ENCODE measurements at places on chromosomes 5 and 9.

DNA sequence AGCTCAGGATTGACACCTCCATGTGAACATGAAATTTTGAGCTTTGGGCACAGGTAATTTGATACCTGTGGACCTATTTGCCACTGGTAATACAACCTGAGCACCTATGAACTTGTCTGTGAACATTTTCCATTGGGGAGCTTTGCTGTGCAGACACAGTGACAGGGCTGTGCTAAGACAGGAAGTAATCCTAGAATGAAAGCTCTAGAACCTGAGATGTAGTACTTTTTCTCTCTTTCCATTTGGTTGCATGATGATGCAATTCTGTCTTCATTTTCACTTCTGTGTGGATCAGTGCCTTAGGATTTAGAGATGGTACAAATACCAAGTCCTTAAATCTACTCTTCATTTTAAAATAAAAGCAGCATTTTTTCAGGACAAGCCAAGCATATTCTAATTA lies 216.9 kb downstream of the NR3C1 start:
- H3K4me3 ChIP-seq: no peak overlapping the region
- DNase-seq: no peak
- no peaks in the 10 kb centered on the region for H3K27me3 ChIP-seq
- H3K36me3 ChIP-seq: peaks cover 31% of the 10 kb centered on the region
- H3K27ac ChIP-seq: no peak overlapping the region

GRCh38 chr5:157263496-157264090 lies 2.3 kb upstream of the CYFIP2 start:
- peak overlapping the region; percentile 97 for H3K27ac ChIP-seq
- no peaks in the 10 kb centered on the region for H3K27me3 ChIP-seq
- no peak for DNase-seq
- H3K4me3 ChIP-seq: peak overlapping the region; percentile 93
- H3K4me1 ChIP-seq: peaks cover 75% of the 10 kb centered on the region

GRCh38 chr9:95573463-95573862 lies 56.7 kb upstream of the PTCH1 start:
- H3K36me3 ChIP-seq: no peaks in the 10 kb centered on the region
- H3K4me1 ChIP-seq: peaks cover 28% of the 10 kb centered on the region
- H3K27ac ChIP-seq: no peak overlapping the region
- H3K27me3 ChIP-seq: peaks cover 22% of the 10 kb centered on the region
- no peak overlapping the region for H3K4me3 ChIP-seq

DNA sequence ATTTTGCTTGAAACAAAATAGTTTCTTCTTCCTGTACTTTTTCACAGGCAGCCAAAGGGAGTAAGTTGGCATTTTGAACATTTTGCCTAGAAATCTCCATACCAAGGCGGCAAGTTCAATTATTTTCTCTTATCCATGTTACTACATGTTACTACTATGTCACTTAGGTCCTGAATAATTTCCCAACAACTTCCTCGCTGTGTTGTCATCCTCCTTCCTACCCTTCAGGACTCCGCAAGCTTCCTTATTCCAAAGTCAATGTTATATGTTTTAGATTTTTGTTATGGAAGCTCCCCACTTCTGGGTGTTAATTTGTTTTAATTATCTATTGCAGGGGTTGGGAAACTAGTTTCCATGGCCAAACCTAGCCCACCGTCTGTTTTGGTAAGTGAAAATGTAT lies 9.9 kb upstream of the B4GALT1 start:
- peaks cover 2% of the 10 kb centered on the region for H3K4me1 ChIP-seq
- H3K36me3 ChIP-seq: no peaks in the 10 kb centered on the region
- H3K4me3 ChIP-seq: no peak overlapping the region

GRCh38 chr5:60334281-60334713 lies 365.7 kb downstream of the DEPDC1B start:
- H3K36me3 ChIP-seq: no peaks in the 10 kb centered on the region
- no peak for DNase-seq
- H3K4me1 ChIP-seq: no peaks in the 10 kb centered on the region

GRCh38 chr9:109124121-109124520 lies 4.4 kb upstream of the TMEM245 start:
- H3K27me3 ChIP-seq: no peaks in the 10 kb centered on the region
- no peak overlapping the region for H3K27ac ChIP-seq
- no peak overlapping the region for H3K4me3 ChIP-seq

- H3K4me3 ChIP-seq: no peak overlapping the region
- no peak overlapping the region for H3K27ac ChIP-seq
- H3K4me1 ChIP-seq: peaks cover 2% of the 10 kb centered on the region
- H3K27me3 ChIP-seq: no peaks in the 10 kb centered on the region
These were observed 167.8 kb downstream of the COL23A1 start for GRCh38 chr5:178422400-178422775.

DNA sequence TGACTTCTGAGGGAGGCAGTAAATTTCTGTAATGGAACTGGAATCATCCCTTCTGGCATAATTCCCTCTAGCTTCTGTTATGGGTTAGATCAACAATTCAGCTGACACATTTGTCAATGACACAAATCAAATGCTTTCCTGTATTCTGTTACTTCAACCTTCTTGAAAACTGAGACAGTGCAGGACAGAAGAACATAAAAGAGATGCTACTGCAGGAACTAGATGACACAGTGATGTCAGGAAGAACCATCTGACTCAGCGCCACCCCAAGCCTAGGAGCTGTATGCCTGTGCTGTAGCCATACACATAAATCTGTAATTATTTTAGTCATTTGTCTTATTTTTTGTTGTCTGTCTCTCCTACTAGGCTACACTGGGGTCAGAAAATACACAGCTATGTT lies 18.2 kb upstream of the CEP120 start:
- DNase-seq: no peak
- peaks cover 6% of the 10 kb centered on the region for H3K27me3 ChIP-seq
- H3K27ac ChIP-seq: no peak overlapping the region
- no peaks in the 10 kb centered on the region for H3K36me3 ChIP-seq
- H3K4me1 ChIP-seq: no peaks in the 10 kb centered on the region
- H3K4me3 ChIP-seq: no peak overlapping the region

DNA sequence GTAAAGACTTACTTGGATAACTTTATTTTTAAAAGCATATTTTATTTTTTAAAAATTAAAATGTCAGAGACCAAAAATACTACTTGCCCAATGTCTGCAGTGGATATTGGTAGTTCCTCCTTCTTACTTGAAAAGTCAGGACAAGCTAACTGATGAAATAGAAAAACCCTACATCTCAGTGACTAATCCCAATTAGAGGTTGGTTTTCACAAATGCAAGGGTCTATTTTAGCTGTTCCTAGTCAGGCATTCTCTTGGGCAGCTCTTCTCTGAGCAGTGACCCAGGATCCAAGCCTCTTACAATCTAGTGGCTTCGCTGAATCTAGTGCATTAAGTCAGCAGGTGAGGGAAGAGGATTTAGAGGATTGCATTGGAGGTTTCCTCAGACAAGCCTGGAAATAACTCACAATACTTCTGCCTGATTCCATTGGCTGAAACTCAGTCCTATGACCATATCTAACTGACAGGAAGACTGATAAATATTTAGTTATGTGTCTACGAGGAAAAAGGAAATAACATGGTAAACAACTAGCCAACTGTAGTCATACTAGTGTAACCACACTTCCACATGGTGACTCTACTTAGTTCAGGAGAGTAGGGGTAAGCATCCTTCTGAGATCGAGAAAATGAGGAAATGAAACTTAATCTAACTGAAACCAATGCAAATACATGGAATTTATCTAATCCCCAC lies 34.2 kb upstream of the MIER3 start:
- H3K4me1 ChIP-seq: no peaks in the 10 kb centered on the region
- H3K27ac ChIP-seq: no peak overlapping the region
- H3K36me3 ChIP-seq: no peaks in the 10 kb centered on the region
- no peak overlapping the region for H3K4me3 ChIP-seq

GRCh38 chr9:95458666-95459065 lies 58.1 kb downstream of the PTCH1 start:
- H3K27ac ChIP-seq: no peak overlapping the region
- peaks cover 17% of the 10 kb centered on the region for H3K4me1 ChIP-seq
- no peak for DNase-seq
- no peaks in the 10 kb centered on the region for H3K27me3 ChIP-seq
- no peak overlapping the region for H3K4me3 ChIP-seq
- peaks cover 86% of the 10 kb centered on the region for H3K36me3 ChIP-seq

DNA sequence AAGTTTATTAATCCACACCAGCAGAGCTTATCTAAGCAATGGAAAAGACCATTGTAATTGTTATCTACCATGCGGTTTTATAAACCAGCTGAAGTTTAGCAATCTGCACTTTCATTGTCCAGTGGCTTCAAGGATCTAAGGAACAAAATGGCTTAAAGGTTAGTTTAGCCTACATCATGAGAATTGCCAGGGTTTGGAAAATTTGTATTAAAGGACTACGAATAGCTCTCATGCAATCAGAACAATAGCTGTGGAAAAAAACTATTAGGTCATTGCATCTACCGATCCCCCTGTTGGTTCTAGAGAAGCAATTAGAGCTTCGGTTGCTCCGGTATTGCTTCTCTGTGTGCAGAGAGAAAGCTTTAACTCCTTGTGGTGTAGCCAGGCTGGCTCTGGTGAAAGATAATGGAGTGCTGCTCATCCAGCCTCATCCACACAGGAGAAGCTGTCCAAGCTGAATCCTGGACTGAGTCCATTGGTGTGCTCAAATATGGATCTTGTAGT lies 86.3 kb upstream of the SLC12A2 start:
- peaks cover 26% of the 10 kb centered on the region for H3K36me3 ChIP-seq
- no peak overlapping the region for H3K4me3 ChIP-seq
- peaks cover 6% of the 10 kb centered on the region for H3K4me1 ChIP-seq
- no peaks in the 10 kb centered on the region for H3K27me3 ChIP-seq

DNA sequence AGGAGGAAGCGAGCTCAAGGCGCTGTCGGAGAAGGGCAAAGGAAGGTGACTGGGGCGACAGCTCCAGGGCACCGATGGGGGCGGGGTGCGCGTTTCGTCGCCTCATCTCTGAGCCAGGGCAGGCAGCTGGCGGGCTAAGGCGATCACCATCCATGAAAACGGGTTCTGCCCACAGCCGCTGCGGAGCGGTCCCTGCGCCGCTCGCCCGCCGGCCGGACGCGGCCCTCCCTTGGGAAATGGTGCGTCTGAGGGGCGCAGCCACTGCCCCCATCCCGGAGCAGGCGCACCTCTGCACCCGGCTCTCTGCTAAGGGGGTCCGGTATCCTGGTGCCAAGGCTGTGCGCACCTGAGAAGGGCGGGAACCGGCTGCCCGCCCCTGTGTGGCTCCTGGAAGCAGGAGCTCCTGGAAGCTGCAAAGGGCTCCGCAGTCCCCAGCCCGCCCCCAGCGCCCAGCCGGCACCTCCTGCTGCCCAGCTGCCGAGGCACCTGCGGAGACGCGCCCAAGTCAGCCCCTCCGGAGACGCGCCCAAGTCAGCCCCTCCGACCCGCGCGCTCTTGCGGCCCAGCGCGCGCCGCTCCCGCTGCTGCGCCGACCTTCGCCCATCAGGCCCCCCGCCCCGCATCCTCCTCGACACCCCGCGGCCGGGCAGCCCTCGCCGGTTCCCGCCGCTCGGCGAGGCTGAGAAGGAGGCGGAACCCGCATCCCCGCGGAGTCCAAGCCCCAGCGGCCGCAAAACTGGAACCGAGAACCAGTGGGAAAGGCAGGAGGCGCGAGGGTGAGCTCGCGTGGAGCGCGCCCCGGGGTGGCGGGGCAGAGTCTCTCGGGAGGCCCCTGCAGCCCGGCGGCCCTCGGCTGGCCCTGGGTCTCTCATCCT lies 757 bp downstream of the ANKRD34B start:
- peak overlapping the region; percentile 27 for H3K4me3 ChIP-seq
- no peak overlapping the region for H3K27ac ChIP-seq

- no peak overlapping the region for H3K27ac ChIP-seq
- peaks cover 3% of the 10 kb centered on the region for H3K27me3 ChIP-seq
- no peak overlapping the region for H3K4me3 ChIP-seq
- no peak for DNase-seq
- H3K4me1 ChIP-seq: no peaks in the 10 kb centered on the region
- no peaks in the 10 kb centered on the region for H3K36me3 ChIP-seq
These were observed 127.0 kb downstream of the ADAMTS12 start for GRCh38 chr5:33764786-33765185.

GRCh38 chr9:133727277-133727875 lies 10.8 kb downstream of the SARDH start:
- peaks cover 8% of the 10 kb centered on the region for H3K4me1 ChIP-seq
- H3K4me3 ChIP-seq: no peak overlapping the region
- H3K27me3 ChIP-seq: peaks cover 10% of the 10 kb centered on the region
- no peaks in the 10 kb centered on the region for H3K36me3 ChIP-seq

- no peak overlapping the region for H3K27ac ChIP-seq
- no peak for DNase-seq
- no peaks in the 10 kb centered on the region for H3K4me1 ChIP-seq
- H3K36me3 ChIP-seq: peaks cover 8% of the 10 kb centered on the region
- H3K4me3 ChIP-seq: no peak overlapping the region
These were observed 161.4 kb downstream of the GIN1 start for GRCh38 chr5:102958481-102959011.

DNA sequence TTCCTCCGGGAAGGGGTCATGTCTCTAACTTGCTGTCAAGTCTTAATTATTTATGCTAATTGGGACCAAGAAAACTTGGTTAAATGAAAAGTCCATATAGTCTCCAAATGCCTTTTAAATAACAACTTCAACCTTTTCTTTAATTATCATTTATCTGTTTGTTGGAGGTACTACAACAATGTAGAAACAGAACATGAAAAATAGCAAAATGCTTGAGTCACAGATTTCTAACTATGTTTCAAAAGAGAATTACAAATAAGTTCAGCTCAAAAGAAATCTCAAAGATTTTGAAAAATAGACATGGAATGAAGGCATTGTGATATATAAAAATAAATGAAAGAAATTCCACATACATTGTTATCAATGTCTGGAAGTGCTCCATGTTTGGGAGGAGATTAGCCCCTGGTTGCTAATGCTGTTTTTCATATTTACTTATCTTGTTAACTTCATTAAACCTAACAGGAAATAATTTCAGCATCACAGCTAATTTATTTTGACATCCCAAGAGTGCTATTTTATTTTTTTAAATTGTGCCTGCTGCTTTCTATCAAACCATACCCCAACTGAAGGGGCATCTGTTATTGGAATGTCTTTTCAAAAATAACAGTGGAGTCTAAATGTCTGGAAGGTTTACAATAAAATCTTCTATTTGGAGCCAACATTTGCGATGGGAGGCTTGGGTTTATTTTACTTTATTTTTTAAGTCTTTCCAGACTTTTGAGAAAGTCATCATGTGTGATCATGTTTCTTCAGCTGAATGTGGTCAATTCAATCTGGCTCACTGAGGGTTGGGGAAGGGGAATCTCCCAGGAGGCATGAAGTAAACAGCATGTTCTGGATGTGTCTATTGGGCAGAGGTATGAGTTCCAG lies 53.1 kb upstream of the ANKRD55 start:
- H3K27me3 ChIP-seq: no peaks in the 10 kb centered on the region
- peaks cover 2% of the 10 kb centered on the region for H3K4me1 ChIP-seq
- H3K4me3 ChIP-seq: no peak overlapping the region
- H3K27ac ChIP-seq: no peak overlapping the region

GRCh38 chr9:37978481-37978864 lies 74.5 kb upstream of the SLC25A51 start:
- no peaks in the 10 kb centered on the region for H3K27me3 ChIP-seq
- H3K36me3 ChIP-seq: no peaks in the 10 kb centered on the region
- no peaks in the 10 kb centered on the region for H3K4me1 ChIP-seq
